ENCODE measurements at places on chromosomes 16 and 17.
A peak's percentile ranks its signal among the peaks of the same experiment; 100 is the strongest.

DNA sequence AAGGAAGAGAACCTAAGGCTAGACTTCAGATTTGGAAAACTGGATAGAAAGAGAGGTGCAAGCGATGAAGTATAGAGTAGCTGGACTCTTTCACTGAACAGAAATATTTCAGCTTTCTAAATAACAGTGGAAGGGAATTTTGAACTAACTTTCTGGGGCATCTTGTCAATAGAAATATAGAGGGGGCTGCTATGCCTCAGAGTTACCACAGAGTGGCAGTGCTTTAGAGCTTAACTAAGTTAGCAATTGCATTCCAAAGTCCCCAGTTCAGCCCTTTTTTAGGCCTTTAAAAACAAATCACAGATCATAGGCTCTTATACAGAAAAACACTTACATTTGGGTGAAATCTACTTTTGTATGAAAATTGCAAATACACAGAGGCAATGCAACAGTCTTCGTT, 154.2 kb upstream of the CDH8 start:
- no peak for DNase-seq

DNA sequence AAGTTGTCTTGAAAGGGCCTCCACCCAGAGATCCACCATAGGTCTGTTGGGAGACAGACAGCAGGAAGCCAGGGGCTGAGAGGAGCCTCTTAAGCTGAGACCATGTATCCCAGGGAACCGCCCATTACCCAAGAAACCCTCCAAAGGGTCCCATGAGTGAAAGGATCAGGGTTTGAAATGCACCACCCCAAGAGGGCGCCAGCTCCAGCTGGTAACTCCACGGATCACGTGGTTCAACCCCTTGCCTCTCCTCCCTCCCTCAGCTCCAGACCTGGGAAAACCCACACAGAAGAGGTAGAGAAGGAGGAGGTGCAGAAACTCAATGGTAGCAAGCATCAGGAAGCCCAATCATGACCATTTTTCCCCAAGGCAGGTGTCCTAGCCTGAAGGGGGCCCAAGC, 148.7 kb downstream of the AIPL1 start:
- no peak for DNase-seq

DNA sequence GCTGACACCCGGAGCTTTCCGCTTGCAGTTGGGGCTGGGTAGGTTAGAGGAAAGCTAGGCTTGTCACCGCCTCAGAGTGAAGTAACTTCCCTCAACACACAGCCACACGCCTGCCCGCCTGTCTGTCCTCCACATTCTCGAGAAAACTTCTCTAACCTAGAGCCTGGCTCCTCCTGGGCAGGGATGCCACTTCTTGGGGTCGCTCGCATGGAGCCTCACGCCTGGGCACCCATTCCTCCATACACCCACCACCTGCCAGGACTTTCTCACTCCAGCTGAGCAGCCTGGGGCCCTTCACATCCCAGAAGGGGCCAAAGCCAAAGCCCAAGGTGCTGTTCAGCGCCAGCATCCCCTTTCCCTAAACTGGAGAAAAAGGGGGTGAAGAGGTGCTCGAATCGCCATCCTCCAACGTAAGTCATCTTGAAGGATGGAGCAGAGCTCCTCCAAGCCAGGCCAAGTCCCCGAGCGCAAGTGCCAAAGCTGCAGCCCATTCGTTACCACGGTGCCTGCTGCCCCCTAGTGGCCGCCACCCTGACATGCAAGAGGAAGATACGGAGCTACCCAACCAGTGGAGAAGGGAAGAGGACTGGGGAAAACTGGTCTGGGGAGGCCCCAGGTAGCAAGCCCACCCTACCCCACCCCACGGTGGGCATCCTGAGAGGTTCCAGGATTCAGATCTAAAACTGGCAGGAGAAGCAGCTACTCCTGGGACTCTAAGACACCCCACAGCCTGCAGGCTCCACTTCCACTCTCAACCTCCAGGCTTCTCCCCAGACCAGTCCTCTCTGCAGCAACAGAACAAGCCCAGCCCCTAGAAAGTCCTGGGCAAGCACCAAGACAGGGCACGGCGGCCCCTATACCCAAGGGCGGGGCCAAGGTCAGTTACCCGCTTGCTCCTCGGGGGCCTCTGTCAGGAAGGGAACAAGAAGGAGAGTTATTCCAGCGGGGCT, 63.1 kb downstream of the MYO18A start:
- peak; percentile 80 for DNase-seq

- no peak for DNase-seq
Observed at GRCh38 chr16:87067003-87067556, 250.1 kb downstream of the C16orf95 start.

DNA sequence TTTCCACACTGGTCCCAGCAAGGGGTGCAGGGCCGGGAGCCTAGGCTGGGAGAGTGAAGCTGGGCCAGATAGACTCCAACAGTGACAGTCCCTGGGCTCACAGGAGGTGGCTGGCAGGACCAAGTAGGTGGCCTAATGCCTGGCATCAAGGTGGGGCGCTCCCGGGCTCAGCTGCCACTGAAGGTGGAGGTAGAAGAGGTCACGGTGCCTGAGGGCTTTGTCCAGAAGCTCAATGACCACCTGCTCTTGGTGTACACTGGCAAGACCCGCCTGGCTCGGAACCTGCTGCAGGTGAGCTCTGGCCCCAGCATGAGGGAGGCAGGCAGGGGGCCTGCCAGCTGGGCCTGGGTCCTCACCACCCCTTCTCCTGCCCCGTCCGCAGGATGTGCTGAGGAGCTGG, 23.8 kb downstream of the FCSK start:
- DNase-seq, result no peak

GRCh38 chr17:77316191-77316641, 175.4 kb downstream of the SEC14L1 start:
- DNase-seq, result no peak

DNA sequence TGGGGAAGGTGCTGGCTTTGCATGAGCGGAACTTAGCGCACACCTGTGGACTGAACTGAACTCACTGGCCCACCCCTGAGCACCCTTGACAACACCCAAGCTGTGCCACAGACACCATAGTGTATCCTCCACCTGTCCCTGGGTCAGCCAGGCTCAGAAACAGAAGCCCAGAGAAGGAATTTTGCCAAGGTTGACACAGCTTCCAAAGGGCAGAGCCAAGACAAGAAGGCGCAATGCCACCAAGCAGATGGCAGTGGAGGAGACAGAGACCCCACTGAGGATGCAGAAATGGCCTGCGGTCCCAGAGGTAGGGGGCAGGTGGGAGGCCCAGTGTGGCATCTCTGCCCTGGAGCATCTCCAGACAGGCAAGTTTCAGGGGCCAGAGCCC, 169.0 kb downstream of the ENGASE start:
- no peak for DNase-seq

- no peak for DNase-seq
Observed at GRCh38 chr17:77326636-77327035, 185.9 kb downstream of the SEC14L1 start.
